ENCODE measurements at places on chromosomes 1 and 21.

DNA sequence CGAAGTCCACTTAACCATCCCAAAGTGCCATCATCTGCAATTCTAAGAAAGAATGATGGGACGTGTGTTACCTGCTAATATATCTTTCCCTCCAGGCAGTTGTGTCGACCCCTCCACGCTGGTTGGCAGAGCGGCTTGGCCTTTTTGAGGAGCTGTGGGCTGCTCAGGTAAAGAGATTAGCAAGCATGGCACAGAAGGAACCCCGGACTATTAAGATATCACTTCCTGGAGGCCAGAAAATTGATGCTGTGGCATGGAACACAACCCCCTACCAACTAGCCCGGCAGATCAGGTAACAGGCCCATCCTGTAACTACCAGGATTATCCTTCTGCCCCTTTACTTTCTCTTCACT is 520 bp downstream of the TARS2 start:
- no peak for DNase-seq

DNA sequence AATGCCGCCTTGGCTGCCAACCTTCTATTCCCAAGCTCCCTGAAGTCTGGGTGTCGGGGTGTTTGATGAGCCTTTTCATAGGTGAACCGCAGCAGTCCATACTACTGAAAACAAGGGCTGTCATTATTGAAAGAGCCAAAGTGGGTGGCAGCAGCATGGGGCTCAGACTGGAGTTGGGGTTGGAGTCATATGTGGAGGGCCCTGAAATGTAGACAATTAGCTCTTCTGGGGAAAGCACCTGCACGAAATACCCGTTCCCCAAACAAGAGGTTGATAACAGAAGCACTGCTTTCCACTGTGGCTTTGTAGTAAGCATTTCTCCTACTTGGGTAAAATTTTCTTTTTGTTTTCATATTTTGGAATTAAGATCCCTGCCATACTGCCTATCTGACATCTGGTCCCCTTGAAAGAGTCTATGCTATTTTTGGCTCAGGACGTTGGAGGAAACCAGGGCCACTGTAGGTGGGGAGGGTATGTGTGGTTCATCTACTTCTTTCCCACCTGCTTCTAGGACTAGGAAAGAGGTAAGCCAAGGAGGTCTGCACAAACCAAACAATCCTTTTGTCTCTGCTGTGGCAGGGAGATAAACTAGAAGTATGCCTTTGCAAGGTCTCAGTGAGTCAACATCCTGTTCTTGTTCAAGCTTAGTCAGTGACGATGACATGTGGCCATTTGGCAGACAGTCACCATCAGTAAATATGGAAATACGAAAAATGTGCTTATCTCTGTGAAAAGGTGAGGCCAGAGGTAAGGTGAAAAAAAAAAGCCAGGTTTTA is 197.0 kb upstream of the UBE2U start:
- peak; percentile 5 for DNase-seq

DNA sequence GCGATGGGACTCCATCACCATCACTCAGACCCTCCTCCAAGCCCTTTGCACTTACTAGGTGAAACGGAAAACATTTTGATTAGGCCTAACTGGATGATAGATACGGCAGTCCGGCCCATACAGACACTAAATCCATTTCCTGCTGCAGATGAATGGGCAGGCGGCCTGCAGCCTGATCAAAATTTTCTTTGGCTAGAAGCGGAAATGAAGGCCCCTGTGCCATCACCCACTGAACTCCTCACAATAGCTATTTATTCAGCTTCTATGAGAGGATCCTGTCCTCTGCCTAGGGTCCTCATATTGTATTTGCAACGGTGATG is 200.5 kb downstream of the OMA1 start:
- DNase-seq: no peak

DNA sequence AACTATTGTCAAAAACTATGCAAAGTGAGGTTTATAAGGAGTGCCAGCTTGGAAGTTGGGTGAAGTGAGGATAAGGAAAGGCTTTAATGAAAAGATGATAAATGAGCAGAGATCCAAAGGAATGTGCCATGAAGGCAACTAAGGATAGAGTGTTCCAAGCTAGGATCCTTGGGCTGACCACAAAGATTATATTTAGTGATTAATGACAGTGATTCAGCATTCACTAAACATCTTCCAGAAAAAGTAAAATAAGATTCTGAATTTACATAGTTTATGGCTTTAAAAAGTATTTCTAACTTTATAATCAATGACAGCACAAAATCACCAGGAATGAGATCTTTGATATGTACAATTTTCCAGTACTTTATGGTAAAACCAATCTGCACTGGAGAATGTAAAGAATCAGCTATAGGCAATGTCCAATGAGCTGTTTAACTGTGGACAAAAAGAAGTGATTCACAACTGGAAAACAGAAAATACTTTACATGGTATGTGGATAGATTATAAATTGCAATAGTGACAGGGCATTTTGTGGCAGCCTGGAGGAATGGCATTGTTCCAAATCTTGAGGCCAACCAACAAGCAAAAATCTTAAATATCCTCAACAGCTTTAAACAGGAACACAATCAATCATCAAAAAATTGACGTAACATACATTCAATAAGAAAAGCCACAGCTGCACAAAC is 91.2 kb upstream of the KCTD3 start:
- no peak for DNase-seq

GRCh38 chr1:60423146-60423780 is 349.7 kb upstream of the C1orf87 start:
- DNase-seq: no peak

GRCh38 chr1:110040548-110040947 is 6.1 kb downstream of the STRIP1 start:
- DNase-seq: peak; percentile 15

DNA sequence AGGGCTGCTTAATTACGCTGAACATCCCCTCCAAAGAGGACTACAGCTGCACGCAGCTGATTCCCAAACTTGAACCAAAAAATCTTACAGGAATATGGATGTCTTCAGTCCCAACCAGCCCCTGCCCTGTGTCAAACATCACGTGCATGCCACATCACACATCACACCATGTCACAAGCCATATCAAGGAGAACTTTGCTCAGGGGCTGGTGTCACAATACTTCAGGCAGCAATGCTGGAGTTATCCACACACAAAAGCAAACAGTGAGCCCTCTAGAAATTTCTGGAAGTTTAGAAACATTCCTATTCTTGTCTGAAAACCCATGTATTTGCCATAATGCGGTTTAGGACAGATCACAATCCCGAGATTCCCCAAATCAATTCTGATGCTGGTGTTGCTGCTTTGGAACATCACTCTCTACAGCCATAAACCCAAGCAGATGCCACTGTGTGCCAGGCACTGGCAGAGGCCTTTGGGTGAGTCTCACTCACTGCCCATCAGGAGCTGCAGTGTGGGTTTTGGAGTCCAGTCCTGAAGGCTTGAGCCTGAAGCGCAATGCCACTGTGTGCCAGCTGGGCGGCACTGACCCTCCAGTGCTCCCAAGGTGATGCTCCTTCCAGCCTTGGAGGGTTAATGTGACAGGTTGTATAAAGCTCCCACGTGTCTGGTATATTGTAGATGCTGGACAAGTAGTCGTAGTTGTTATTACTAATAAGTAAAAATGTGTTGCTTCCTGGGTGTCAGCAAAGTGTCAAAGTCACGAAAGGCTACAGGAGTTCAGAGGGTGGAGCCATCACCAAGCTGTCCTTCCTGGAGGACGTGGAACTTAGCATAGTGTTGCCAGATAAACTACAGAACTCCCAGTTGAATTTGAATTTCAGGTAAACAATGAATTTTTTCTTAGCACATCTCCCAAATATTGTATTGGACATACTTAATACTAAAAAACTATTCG is 20.1 kb upstream of the EFNA1 start:
- no peak for DNase-seq
